ENCODE measurements at places on chromosomes 6 and 20.
A peak's percentile ranks its signal among the peaks of the same experiment; 100 is the strongest.

GRCh38 chr6:129659590-129660345 is 50.2 kb downstream of the ARHGAP18 start:
- DNase-seq: peak; percentile 59

DNA sequence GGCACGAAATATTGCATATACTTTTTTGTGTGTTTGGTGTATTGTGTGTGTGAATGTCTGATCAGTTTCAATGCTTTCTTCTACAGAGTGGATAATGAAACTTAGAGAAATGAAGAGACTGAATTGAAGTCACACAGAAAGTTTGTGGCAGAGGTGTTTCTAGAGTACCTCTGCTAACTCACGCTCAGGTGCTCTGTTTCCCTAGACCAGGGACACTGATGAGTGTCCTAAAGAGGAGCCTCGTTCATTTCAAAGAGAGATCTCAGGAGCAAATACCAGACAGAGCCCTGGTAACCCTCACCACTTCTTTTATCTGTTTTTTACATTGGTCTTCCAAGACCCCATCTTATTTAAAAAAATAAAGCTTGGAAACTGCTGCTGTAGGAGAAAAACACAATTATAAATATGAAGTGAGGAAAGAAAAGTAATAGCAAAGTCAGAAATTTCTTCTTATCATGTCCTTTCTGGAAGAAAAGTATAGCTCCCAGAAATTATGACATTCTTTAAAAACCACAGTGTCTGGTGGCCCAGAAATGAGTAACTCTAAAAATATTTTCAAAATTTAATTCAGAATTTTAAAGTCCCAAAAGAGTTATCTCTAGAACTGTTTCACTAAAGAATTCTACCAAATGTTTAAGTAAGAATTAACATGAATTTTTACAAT is 720.6 kb downstream of the RFPL4B start:
- DNase-seq: no peak

GRCh38 chr20:17169585-17170136 is 57.2 kb upstream of the PCSK2 start:
- no peak for DNase-seq

DNA sequence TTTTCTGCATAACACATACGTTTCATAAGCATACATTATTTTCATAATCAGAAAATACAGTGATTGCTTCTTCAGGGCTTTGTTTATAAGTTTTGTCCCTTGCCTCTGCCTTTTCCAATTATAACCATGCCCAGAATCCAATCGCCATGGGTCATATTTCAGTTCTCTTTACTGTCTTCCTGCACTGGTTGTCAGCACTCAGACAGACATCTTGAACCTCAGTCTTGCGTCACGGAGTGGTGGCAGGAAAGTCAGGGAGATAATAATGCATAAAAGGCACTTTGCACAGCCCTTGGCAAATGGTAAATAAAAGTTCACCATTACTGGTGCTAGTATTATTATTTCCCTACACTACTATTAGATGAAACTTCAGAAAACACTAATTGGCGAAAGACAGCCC is 7.2 kb downstream of the KIF16B start:
- DNase-seq: no peak

Data from mammary epithelial cell (primary cell).